ENCODE measurements at places on chromosomes 12 and 14.

DNA sequence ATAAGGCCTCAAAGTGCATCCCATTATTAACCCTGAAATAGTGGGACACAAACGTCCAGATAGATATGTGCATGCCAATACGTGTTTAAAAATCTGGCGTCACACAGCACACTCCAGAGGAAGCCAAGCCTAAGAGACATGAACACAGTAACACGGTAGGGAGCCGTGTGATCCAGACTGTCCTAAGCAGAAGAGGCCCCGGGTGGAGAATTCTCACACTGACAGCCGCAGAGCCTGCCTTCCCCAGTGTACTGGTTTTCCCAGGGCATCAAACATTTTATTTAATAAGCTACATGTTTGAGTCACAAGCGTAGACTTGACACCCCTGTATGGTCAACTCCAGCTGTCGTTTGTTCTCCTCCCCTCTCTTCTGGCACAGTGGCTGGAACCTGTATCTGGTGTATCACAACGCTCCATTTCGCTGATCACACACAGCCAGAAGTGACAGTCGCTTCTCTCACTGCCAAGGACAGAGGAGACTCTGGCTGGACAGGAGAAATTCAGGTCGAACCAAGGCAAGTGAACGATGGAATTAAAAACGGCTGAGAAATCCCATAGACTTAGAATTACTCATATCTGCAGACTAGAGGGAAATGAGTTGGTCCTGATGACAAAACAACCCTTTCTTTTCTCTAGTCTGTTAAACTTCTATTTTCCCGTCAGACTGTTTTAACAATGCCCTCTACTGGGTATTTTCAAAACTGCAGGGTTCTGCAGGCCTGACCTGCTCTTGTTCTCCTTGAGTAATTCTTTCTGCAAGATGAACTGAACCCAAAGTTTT, 359.9 kb downstream of the RGS6 start:
- DNase-seq: no peak

DNA sequence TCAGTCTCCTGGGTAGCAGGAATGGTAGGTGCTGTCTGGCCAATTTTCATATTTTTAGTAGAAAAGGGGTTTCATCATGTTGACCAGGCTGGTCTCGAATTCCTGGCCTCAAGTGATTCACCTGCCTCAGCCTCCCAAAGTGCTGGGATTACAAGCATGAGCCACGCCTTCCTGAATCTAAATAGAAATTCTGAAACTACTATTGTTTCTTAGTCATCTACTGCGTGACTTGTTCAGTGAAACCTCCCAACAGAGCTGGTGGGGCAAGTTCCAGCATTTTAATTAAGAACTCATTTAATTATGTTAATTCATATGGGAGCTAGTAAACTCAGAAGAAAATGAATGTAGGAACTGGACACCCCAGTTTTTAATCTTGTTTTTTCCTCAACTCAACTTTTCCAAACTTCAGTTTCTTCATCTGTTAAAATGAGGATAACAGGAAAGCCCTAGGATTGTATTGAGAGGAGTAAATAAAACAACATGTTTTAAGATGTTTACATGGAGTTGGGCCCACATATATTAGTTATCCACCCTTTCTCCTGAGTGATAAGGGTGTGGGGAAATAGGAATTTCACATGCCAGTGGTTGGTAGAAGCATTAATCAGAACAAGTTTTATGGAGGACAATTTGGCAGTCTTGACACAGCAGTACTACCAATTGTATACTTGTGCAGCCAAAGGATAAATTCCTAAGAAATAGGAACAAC, 335.8 kb upstream of the E2F7 start:
- no peak for DNase-seq

DNA sequence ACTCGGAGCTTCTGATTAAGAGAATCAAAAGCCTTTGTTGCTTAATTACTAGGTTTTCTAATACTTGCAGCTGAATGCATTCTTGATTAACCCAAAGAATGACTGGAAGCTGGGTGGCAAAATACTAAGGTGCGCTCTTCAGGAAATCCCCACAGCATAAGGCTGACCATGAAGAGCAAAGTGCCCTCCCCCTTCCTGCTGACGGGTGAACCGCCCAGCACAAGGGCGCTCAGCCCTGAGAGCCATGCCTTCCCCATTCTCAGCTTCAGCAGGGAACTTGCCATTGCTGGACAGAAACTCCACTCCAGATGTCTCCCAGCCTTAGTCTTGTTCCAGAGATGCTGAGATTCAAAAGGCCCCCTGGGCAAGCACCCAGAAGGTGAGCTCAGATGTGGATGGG, 27.2 kb upstream of the FBRSL1 start:
- no peak for DNase-seq

DNA sequence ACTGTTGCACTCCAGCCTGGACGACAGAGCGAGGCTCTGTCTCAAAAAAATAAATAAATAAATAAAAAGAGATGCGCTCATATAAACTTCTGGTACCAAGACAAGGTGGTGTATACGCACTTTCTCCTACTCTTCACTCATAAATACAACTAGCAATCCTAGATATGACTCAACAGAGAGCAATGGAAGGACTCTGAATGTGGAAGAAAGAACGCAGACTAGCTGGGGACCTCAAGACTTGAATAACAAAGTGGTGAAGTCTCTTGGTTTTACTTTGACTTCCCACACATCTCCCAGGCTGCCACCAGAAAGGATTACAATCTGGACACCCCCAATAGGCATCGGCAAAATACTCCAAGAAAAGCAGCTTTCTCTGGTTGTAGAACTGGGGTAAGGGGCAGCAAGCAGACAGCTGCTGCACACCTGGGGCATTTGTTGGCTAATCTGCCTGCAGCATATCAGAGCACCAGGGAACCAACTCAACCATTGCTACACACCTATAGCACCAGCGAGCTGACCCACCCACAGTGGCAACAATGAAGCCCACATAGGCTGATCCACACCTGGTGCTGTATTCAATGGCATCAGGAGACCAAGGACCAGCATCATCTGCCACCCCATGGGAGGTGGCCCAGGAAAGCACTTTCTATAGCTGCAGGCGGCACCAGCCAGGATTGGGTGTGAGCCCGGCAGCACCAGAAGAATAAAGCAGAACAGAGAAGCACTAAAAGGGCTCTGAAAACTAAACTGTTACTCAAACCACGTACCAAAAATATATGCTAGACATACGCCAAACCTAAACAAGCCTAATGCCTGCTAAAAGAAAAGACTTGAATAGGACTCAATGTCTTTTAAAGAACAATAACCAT, 1231.7 kb upstream of the TMEM132C start:
- no peak for DNase-seq

- no peak for DNase-seq
These were observed 45.1 kb downstream of the AKAP6 start for GRCh38 chr14:32374155-32374554.

GRCh38 chr12:16076557-16076956, 165.4 kb downstream of the DERA start:
- DNase-seq: peak; percentile 10

GRCh38 chr14:68548194-68549076, 244.4 kb downstream of the ZFP36L1 start:
- no peak for DNase-seq

GRCh38 chr12:95574799-95575452, 23.6 kb upstream of the USP44 start:
- DNase-seq: no peak

DNA sequence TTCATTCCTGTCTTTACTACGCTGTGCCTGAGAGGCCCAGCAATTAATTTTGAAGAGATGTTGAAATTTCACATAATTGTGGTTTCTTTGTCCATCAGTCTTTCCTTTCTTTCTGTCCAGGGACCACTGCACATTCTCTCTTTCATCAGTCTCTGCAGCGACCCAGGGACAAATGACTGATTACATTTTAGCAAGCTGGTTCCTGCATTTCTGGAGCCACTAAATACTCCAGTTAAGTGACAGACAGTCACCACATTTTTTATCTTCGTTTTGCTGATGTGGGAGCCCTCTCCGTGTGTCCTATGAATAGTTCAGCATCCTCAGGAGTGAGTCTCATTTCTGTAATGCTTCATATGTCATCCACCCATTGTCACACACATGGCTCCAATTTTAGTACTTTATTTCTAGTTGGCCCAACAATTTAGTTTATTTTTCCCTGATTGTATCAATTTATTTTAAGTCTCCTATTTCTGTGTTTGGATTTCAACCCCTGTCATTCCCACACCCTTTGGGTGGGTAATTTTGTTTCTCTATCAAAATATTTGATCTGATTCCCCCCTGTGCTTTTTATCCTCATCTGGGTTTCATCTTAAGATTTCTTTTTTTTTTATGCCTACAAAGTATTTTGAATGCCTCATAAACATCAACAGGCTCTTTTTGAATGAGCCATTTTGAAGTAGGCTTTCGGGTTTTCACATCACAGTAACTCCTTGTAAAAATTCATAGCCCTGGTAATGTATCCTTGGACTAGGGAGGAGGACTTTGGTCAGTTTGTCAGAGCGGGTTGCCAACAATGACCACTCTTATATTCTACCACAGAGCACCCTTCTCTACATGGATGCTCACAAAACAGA, 1196.5 kb downstream of the GALC start:
- no peak for DNase-seq

- no peak for DNase-seq
These were observed 5.2 kb upstream of the SLC6A13 start for GRCh38 chr12:267581-268482.

DNA sequence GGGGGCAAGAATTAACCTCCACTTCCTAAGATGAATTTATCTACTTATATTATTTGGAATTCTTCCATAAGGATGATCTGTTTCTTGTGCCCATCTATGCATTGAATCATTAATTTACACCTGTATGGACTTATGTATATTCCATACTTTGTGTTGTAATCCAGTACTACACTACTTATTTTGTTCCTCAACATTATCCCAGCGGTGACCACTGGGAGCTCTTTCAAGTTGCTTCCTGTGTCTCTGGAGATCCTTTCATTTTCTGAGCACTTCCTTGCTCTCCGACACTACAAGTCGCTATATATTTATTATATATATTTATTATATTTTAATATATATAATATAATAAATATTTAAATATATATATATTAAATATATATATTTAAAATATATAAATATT, 54.9 kb upstream of the SCN8A start:
- no peak for DNase-seq

DNA sequence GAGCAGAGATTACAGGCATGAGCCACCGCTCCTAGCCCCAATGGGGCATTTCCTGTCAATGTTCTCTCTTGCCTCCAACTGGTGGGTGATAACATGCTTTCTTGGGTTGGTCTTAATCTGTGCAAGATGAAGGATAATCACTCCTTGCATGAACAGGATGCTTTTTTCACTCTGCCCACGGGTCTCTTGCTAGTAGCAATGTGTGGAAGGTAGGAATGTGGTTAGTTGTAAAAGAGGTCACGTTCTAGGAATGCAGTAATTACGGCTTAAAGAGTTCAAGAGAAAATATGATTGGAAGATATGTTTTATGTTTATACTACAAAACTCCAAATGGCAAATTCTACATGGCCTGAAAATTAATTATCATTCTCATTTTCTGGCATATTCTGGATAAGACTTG, 10.5 kb downstream of the RNASE10 start:
- DNase-seq: no peak

GRCh38 chr12:121325922-121326396, 26.3 kb downstream of the ANAPC5 start:
- no peak for DNase-seq

- DNase-seq: no peak
These were observed 1.7 kb downstream of the SINHCAF start for GRCh38 chr12:31324116-31324844.

GRCh38 chr14:97446087-97446486, 648.9 kb downstream of the VRK1 start:
- DNase-seq: no peak

- no peak for DNase-seq
These were observed 286.3 kb upstream of the ATP2B1 start for GRCh38 chr12:89994911-89995310.

- no peak for DNase-seq
These were observed 68.9 kb downstream of the RASSF8 start for GRCh38 chr12:26027401-26027800.

- no peak for DNase-seq
These were observed 41.6 kb downstream of the RCOR1 start for GRCh38 chr14:102633906-102634595.

- DNase-seq: no peak
These were observed 29.5 kb downstream of the CPM start for GRCh38 chr12:68903511-68903910.

DNA sequence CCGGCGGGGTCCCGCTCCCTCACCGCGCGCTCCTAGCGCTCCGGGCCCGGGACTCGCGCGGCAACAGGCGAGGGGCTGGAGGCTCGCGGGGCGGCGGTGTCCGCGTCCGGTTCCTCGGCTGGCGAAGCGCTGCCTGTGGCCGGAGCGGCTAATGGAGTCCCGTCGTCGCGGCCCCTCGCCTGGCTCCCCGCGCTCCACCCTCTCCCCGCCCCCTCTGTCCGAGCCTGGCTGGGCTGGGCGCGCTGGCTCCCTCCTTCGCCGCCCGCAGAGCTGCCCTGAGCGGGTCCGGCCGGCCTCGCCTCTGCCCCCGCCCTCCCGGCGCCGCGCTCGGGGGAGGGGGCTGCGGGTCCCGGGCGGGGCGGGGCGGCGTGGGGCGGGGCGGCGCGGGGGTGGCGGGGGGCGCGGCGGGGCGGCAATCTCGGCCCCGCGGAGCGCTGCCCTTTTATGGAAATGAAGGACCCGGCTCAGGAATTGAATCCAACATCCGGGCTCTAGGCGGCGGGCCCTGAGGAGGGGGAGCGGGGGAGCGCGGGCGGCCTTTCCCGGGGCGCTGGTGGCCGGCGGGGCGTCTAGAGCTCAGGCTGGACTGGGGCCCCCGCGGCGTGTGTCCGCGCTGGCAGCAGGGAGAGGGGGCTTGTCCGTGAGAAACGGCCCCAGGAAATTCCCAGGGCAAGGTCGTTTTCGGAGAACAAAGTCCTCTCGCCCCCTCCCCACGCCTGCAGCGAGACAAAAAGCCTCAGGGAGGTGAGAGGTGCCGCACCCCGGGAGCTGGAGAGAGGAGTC, at the start of gene FERMT2:
Gene FERMT2 (minus strand): TSS at position 153 of the 783 bp plus-strand sequence. CDS start 482 bp downstream, outside the sequence.
- DNase-seq: peak; percentile 47

- DNase-seq: no peak
These were observed 129.1 kb upstream of the TBX3 start for GRCh38 chr12:114812858-114813761.

- DNase-seq: no peak
These were observed 29.3 kb downstream of the AK7 start for GRCh38 chr14:96421236-96421635.

- no peak for DNase-seq
These were observed 183.2 kb downstream of the EPS8 start for GRCh38 chr12:15605881-15606590.

Data from GM19239 (cell line).